ENCODE measurements at places on chromosomes 11 and 22.

DNA sequence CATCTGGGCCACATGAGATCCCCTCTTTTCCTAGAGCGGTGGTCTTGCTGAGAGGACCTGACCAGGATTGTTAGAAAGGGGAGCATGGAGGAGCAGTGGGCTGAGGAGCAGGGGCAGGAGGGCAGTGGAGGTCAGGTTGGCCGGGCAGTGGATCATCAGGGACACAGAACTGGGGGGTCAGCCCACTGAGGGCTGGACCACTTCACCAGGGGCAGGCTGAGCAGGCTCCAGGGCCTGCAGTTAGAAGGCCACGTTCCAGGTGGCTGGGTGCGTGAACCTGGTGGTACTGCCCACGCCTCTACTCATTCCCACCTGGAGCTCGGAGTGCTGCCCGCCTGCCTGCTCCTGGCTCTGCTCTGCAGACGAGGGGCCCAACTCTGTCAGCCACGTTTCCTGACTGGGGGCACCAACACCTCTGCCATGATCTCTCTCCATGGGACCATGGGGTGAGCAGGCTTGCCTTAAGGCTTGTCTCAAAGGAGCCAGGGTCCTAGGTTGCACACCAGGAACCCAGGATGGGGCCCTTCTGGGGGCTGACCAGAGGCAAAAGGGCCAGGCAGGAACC lies 9.7 kb downstream of the MRGPRF start:
- no peak for DNase-seq

- no peak for DNase-seq
These were observed 80.0 kb downstream of the MED15 start for GRCh38 chr22:20587206-20587958.

- DNase-seq, result no peak
These were observed 88.9 kb upstream of the TNRC6B start for GRCh38 chr22:40088818-40089217.

DNA sequence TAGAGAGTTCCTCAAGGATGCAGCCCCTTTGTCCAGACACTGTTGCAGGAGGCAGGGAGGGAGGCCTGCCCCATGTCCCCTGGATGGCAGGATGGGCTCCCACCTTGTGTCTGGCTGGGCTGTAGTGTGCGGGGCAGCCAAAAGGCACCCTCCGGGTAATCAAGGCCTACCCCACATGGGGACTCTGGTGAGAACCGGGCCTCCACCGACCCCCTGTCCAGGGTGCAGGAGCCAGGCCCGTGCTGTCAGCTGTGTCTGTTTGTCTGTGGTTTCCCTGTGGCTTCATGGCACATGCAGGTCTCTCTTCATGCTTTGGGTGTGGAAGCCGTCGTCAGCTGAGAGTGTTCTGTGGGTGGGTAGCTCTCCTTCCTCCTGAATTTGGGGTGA lies 1240.9 kb downstream of the BRD1 start:
- no peak for DNase-seq

DNA sequence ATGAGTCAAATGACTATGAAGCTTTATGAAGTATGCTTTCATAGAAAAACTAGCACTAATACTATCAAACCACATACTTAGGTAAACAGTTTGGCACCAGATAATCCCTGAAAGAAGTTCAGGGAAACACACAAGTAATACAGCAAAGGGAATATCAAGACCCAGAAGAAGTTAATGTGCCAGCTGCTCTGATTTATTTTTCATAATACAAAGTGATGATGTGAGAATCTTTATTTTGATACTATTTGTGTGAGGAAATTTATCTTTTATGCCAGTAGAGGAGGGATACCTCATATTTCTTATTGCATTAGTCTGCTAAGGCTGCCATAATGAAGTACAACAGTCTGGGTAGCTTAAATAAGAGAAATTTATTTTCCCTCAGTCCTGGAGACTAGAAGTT lies 67.7 kb upstream of the ANO3 start:
- DNase-seq, result no peak

GRCh38 chr11:62142921-62143320 lies 19.1 kb downstream of the INCENP start:
- DNase-seq, result peak; percentile 25
